Trophoblast cell (in vitro differentiated cells and primary cell): ENCODE measurements at places on chromosomes 4 and X.
A peak's percentile ranks its signal among the peaks of the same experiment; 100 is the strongest.

DNA sequence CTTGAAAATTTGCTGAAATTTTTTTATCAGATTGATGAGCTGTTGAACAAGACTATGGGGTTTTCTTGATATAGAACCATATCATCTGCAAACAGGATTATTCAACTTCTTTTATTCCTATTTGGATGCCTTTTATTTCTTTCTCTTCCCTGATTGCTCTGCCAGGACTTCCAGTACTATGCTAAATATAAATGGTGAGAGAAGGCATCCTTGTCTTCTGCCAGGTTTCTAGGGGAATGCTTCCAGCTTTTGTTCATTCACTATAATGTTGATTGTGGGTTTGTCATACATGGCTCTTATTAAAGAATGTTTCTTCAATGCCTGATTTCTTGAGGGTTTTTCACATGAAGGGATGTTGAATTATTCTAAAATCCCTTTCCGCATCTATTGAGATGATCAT is 1139.5 kb downstream of the FAM133A start:
- H3K27ac ChIP-seq: no peak overlapping the region
- H3K4me1 ChIP-seq: no peaks in the 10 kb centered on the region
- H3K27me3 ChIP-seq: no peaks in the 10 kb centered on the region
- H3K4me3 ChIP-seq: no peak overlapping the region

GRCh38 chrX:9677098-9677739 is 88.4 kb downstream of the GPR143 start:
- H3K4me1 ChIP-seq: no peaks in the 10 kb centered on the region
- no peaks in the 10 kb centered on the region for H3K27me3 ChIP-seq
- no peak for DNase-seq

DNA sequence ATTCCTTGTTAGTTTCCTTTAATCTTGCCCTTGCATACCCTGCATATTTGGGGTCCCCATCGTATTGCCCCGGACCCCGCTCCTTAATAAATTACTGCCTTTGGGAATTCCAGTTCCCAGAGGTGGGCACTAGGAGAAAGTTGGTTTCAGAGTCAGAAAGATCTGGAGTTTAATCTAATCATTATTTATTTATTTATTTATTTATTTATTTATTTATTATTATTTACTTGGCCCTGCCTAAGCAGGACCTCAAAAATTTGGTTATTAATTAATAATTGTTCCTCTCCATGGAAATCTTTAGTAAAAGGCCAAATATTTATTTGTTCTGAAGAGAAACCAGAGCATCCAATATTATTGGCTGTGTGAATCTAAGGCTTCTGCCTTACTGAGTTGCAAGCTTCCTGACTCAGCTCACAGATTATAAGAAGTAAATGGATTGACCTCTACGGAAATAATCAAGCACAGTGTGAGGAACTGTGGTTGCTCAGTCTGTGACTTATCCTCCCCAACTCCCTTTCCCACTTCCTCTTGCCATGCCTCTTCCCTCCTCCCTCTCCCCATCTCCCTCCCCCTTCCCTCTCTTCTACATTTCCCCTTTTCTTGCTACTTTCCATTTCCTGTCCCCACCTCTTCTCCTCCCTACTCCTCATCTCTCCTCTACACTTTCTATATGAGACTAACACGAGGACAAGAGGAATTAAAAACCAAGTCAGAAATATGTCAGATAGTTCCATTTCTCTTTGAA is 61.5 kb upstream of the AP1S2 start:
- no peak overlapping the region for H3K27ac ChIP-seq
- DNase-seq: no peak
- H3K27me3 ChIP-seq: no peaks in the 10 kb centered on the region

- no peak overlapping the region for H3K4me3 ChIP-seq
- H3K36me3 ChIP-seq: no peaks in the 10 kb centered on the region
- peak overlapping the region; percentile 53 for H3K27ac ChIP-seq
- peaks cover 4% of the 10 kb centered on the region for H3K4me1 ChIP-seq
- no peaks in the 10 kb centered on the region for H3K27me3 ChIP-seq
- peak; percentile 33 for DNase-seq
Observed at GRCh38 chr4:18394656-18395055, 373.1 kb upstream of the LCORL start.

GRCh38 chrX:37349221-37350033 is at the start of gene PRRG1:
Gene PRRG1, plus strand, starts transcription at chrX:37349364. Its CDS starts 56,886 bp downstream, at chrX:37406250.
- no peaks in the 10 kb centered on the region for H3K4me1 ChIP-seq
- no peaks in the 10 kb centered on the region for H3K27me3 ChIP-seq
- no peaks in the 10 kb centered on the region for H3K36me3 ChIP-seq
- H3K27ac ChIP-seq: peak within 1 kb of the TSS; percentile 86
- peak; percentile 80 for DNase-seq
- H3K4me3 ChIP-seq: peak within 1 kb of the TSS; percentile 91

DNA sequence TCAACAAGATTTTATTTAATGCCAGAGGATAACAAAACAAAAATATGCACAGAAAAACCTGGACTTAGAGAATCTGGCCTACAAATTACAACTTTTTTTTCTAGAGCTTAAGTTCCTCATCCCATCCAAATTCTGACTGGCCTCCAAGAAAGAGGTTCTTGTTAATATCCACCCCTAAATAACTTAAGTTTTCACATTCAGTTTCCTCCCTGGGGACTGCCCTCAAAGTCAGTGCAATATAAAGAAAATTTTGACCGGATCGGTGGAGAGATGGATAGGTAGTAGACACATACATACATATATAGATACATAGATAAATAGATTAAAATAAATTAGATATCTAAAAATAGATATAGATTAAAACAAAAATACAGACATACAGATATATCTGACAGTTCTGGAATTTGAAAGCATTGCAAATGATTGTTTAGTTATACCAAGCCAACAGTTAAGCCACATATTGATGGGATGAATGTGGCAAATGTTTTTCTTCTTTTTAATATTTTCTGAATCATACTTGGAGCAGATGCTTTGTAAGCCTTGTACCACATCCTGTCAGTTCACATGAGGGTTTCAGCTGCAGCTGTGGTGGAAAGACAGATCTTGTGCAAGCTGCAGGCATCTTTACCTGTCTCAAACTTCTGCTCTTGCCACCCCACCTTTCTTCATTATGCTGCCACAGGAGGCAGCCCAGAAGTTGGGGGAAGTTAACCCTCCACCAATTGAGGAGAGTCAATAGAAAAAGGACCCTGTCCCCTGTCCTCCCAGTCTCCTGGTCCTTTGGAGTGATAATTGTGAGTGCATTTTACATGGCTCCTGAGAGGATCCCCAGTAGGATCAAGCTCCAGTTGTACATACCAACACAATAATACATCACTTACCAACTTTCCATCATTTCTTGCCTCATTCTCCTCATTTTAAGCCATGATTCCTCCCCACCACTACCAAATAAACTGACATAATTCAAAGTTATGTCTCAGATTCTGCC is 58.5 kb upstream of the PRDM8 start:
- H3K27ac ChIP-seq: no peak overlapping the region
- DNase-seq: peak; percentile 21
- no peaks in the 10 kb centered on the region for H3K4me1 ChIP-seq
- no peaks in the 10 kb centered on the region for H3K27me3 ChIP-seq

DNA sequence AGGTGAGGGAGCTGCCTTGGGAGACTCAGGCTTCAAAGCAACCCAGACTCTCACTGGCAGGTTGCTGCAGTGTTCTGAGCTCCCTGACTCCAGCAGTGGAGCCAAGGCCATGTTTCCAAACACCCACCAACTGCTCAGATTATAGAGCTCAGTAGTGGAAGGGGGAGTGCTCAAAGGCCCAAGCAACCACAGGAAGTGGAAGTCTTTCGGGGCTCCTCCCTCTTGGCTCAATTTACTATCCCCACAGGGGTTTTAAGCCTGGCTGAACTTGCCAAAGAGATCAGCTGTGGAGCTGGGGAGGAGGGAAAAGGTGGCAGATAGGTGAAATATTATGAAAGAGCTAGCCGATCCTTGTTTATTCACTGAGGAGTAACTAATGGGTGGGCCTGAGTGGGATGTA is 82.5 kb downstream of the HPRT1 start:
- no peak for DNase-seq
- no peaks in the 10 kb centered on the region for H3K27me3 ChIP-seq
- no peak overlapping the region for H3K4me3 ChIP-seq
- peaks cover 4% of the 10 kb centered on the region for H3K4me1 ChIP-seq
- H3K36me3 ChIP-seq: peaks cover 2% of the 10 kb centered on the region
